Cerebellar nuclear complex (tissue), 1 donor: ENCODE measurements at places on chromosomes 1 and 21.

- no peak for DNase-seq
These were observed 122.8 kb upstream of the USP24 start for GRCh38 chr1:55337801-55338447.

- DNase-seq = no peak
These were observed 22.6 kb downstream of the PLEKHM2 start for GRCh38 chr1:15706751-15707150.

GRCh38 chr1:62946511-62946910 lies 162.6 kb downstream of the ATG4C start:
- DNase-seq = no peak

DNA sequence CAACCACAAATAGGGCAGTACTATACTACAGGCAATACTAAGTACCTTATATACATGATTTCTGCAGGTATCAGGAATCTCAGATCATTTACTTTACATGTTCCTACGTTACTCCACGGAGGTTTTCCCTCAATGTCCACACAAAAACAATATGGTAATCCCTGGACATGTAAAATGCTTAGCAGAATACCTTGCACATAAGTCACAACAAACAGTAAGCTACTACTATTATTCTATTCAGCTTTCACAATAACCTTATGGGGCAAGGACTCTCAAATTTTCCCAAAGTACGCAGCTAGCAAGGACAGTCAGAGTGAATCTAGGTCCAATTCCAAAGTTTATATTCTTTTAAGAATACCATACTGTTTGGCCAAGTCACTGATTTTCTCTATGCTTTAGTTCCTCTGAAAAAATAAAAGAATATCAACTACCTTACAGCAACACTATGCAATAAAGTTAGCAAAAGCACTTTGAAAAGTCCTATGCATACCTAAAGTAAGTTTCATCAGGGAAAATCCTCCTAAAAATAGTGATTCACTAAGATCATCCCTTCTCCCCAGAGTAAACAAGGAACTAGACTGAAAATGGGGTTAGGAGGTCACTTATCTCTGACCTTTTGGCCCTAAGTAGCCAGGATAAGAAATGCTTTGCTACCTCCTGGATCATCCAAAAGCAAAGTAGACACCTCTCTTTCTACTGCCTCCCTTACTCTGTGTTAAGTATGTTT lies 67.4 kb downstream of the LUZP1 start:
- DNase-seq = no peak
